CD4-positive, alpha-beta T cell treated with Interleukin-1 beta for 1 hour (primary cell): ENCODE measurements at places on chromosomes 11 and 22.

DNA sequence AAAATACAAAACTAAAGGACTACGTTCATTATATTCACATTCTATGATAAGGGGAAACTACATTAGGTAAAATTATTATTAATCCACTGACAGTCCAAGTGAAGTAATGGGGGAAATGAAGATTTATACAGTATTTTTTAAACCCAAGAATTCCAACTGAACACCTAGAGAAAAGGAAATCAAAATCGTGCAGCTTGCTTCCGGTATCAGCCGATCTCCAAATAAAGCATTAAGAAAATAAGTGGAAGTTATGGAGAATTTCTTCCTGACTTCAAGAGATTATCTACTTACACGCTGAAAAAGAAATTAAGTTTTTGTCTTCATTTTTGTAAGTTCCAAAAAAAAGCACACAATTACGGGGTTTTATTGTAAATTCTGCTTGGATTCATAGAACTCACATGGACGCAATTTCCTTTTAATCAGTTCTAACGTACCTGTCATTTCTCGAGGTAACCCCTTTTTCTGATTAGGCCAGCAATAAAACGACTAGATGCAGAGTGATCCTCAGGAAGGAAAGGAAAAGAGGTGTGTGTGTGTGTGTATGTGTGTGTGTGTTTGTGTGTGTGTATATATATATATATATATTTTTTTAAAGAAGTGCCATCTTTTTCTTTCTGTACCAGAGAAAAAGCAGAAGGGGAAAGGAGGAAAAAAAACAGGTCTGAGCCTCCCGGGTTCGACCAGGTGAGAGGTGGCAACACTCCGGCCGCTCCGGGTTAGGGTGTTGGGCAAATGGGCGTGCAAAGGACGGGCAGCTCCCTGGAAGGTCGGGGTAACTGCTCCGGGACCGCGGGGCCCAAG, 1.1 kb downstream of the ZBTB44 start:
- no peak for DNase-seq

- DNase-seq: no peak
Measured at GRCh38 chr11:121449626-121450025, 2.5 kb upstream of the SORL1 start.

GRCh38 chr11:1486054-1486825, at the start of gene MOB2:
Gene MOB2 (minus strand): TSS chr11:1486779. CDS start chr11:1486556, 223 bp downstream.
- DNase-seq: peak; percentile 6

DNA sequence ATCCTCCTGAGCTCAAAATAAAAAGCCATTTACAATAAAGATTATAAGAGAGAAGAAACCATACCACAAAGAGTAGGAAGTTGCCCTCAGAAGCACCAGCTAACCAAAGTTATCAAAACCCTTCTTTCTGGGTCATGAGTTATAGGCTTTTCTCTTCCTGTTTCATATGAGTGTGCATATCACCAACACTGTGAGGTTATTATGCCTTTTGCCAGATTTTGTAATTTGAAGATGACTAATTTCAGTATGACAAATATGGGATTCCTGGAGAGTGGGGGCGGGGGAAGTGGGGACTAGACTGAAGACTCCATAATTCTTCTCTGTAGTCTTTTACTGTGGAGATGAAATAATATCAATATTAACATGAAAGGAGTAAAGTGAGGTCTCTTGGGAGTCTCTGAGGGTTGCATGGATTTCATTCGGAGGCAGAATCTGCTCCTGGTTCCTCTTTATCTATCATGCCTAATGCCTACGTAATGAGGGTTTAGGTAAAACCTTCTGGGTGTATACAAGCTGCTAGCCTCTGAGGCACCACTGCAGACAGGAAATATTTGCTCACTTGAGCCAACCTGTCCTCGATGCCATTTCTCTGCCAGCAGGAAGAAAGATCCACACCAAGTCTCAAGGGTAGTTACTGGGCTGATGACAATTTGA, 2.1 kb downstream of the LPXN start:
- DNase-seq: peak; percentile 59

DNA sequence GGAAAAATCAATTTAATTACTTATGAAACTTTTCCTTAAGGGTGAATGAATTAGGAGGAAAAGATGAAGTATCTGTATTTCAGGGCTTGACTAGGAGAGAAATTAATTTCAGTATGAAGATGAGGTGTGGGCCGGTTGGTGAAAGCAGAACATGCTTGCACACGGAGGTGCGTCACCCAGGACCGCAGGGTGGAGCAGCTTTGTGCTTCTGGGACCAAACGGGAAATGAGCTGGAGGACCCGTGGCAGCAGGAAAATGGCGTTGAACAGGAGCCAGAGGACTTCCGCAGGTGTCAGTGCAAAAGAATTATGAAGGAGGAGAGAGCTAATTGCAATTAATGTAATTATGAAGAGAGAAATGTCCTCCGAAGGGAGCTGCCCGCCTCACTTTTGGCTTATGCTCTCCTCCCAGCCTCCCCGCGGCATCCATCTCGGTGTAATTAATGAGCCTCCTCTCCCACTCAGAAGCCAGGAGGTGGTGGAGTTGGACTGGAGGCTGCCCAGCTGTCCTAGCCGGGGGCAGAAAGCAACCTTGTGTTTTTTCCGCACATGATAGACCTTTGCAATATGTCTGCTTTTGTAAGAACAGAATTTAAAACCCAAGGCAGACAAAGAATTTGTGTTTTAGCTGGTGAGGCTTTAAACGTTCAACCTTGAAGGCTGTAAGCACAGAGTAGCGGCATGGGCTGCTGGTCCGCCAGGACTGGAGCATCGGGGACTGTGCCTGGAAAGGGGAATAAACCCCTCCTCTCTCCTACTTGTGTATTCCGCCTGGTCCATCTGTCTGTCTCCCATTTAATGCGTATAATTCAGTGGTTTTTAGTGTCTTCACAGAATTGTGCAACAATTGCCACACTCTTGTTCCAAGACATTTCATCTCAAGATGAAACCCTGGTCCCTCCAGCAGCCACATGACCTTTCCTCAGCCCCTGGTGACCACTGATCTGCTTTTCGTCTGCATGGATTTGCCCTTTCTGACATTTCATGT, 180.6 kb downstream of the TBC1D22A start:
- DNase-seq: peak; percentile 61

- DNase-seq: no peak
Measured at GRCh38 chr11:99687320-99687719, 666.6 kb downstream of the CNTN5 start.

DNA sequence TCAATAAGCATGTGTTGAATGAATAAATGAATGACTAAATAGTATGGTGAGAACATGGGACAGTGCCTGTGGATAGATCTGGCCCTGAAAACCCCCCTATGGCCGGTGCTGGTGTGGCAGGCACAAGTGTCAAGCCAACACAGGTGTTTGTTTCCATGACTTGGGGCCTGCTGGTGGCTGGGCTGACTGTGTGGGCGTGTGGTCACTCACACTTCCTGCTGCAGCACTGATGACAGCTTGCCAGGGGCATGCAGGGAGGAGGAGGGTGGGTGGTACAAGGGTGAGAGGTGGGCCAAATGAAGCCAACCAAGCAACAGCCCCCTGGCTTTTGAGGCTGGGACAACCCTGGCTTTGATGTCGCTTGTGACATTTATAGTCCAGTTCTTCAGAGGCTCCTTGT, 30.3 kb upstream of the ABCC8 start:
- no peak for DNase-seq

GRCh38 chr11:2778630-2779498, 79.1 kb upstream of the KCNQ1OT1 start:
- no peak for DNase-seq

GRCh38 chr11:8384199-8384821, 120.6 kb upstream of the LMO1 start:
- no peak for DNase-seq

GRCh38 chr11:45043755-45044475, 93.2 kb upstream of the TP53I11 start:
- no peak for DNase-seq

DNA sequence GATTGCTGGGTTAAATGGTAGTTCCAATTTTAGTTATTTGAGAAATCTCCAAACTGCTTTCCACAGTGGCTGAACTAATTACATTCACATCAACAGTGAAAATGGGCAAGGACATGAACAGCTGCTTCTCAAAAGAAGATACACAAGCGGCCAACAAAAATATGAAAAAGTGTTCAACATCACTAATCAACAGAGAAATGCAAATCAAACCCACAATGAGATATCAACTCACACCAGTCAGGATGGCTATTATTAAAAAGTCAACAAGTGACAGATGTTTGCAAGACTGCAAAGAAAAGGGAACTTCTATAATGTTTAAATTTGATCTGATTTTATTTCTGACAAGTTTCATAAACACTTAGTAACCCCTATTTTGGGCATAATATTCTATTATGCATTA, 537.5 kb downstream of the DLG2 start:
- no peak for DNase-seq

DNA sequence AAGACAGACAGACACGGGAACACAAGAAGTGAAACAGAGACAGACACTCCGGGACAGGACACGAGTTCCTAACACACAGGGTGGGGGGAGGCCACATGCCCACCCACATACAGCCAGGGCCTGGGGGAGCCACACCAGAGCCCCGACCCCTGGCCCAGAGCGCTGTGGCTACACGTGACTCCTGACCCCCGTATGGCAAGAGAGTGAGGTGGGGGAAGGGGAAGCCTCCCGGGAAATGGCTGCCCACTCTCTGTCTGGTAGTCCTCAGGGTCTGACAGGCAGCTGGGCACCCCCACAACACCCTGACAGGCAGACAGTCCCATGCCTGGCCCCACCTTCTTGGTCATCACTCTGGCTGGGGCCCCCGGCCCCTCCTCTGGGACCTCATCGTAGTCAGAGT, 38.6 kb upstream of the PDE2A start:
- DNase-seq: no peak

DNA sequence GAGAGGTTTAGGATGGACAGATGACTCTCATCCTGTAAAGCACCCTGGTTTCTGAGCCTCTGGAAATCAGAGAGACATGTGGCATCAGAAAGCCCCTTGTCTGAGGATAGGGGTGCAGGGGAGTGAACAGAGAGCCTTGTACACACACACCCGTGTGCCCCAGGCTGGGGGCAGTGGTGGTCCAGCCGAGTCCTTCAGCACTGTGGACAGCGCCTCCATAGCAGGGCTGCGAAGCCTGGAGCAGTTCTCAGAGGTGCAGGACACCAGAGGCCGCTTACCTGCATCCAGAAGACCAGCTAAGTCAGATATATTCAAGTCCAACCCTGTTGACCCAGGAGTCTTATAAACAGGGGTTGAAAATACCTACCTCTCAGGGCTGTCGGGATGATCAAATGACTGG, 11.5 kb upstream of the IGSF9B start:
- DNase-seq: no peak

GRCh38 chr11:19307498-19307897, 66.8 kb upstream of the E2F8 start:
- no peak for DNase-seq

DNA sequence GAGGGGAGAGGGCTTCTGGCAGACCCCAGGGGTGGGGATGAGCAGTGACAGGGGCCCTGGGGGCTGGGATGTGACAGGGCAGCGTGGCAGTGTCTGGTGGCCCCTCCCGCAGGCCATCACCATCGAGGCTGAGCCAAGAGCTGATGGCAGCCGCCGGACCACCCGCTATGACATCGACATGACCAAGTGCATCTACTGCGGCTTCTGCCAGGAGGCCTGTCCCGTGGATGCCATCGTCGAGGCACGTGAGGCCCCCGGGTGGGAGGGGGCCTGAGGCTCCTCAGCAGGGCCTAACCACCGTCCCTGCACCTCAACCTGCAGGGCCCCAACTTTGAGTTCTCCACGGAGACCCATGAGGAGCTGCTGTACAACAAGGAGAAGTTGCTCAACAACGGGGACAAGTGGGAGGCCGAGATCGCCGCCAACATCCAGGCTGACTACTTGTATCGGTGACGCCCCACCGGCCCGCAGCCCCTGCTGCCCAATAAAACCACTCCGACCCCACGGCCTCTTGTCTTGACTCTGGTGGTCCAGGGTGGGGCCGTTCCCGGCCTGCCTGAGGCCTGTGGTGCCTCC, 2.6 kb upstream of the TCIRG1 start:
- peak; percentile 44 for DNase-seq

- DNase-seq: no peak
Measured at GRCh38 chr11:132051704-132052103, 681.3 kb downstream of the NTM start.

- no peak for DNase-seq
Measured at GRCh38 chr11:76745044-76745376, 38.1 kb upstream of the TSKU start.

DNA sequence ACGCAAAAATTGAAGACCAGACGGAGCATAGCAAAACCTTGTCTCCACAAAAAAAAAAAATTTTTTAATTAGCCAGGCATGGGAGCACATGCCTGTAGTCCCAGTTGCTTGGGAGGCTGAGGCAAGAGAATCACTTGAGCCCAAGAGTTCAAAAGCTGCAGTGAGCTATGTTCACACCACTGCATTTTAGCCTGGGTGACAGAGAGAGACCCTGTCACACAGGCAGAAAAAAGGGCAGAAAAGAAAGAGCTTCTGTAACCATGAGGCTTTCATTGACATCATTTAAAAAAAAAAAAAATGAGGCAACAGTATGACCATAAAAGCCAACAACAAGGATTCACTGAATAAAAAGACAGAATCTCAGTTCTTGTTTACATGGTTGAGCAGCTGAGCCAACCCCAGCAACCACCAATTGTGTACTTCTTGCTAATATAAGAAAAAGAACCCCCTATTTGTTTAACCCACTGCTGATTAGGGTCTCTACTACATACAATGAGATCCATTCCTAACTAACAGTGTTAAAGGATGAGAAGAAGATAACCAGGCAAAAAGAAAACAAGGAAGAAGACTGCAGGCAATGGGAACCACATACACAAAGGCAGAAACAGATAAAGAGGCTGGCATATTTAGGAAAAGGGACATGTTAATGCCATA, 86.2 kb upstream of the SCUBE2 start:
- DNase-seq: no peak

DNA sequence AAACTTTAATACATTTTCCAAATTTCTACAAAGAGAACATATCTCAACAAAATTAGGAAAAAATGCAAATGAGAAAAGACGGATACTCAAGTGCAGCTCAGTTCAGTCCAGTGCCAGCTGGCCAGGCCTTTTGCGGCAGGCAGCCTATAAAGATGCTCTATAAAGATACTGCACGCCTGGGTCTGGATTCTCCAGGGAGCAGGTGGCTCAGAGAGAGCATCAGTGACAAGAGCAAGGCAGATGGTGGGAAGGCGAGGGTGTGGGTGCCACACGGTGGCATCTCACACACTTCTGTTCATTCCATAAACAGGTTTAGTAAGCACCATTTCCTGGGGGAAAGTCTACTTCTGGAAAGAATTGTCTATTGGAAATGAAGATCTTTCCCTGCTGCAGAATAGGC, 18.1 kb upstream of the SCN3B start:
- DNase-seq: no peak

GRCh38 chr11:65478388-65479183, 20.3 kb upstream of the MALAT1 start:
- DNase-seq: no peak
